ENCODE measurements at places on chromosomes 3 and 15.

DNA sequence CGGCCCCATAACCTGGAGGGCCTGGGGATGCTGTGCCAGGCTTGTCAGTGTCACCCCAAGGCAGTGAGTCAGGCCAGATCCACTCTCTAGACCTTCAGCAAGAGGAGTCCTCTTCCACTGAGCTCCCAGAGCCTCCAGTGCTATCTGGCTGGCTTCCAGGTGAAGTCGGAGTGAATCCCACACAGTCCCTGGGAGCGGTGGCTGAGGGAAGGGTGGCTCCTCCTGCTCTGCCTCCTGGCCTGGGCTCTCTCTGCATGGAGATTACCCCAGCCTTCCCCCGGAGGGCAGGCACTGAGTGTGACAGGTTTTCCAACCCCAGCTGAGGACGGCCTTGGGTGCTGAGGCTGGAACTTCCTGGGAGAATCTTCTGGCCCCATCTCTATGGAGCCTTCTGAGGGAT, 82.7 kb downstream of the EPHB1 start:
- no peak for DNase-seq

DNA sequence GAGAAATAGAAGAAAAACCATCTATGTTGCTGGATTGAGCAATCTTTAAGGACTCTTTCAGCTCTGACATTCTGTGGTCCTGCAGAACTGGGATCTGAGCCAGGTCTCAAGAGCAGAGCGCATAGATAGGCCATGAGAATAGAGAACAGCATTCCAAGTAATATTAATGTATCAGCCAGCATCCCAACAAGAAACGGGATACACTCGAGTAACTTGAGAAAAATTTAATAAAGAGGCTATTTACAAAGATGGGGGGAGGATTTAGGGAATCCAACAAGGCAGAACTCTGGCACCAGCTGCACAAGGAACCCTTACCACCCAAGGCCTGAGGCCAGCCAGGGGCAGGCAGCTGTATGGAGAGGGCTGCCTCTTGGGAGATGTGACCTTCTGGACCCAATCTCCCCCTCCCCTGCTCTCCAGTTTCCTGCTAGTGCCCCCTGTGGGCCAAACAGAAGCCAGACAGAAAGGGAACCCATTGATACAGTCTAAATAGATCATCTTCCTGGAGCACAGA, 8.2 kb downstream of the TMOD2 start:
- DNase-seq, result peak; percentile 59

DNA sequence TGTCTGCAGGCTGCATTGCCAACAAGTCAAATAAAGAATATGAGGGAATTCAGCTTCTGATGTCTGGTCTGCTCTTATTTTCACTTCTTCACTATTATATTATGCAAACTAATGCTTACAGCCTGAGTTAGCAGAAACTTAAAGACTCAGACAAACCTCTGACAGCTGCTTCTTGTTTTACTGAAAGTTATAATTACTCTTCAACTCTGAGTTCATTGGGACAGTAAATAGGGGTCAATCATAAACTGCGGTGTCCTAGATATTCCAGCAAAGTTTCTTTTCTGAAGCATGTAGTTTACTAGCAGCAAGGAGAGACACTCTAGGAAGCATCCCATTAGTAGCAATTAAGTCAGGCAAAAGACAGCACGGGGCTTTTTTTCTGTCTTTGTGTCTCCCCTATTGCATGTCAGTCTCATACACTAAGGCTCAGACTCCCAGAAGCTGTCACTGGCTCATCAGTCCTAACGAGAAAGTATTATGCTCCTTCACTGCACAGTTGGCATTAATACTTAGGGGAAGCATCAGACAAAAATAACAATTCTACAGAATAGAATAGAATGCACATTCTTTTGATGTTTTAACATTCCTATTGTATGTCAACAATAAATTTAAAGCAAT, 1060.8 kb downstream of the ROBO1 start:
- DNase-seq, result no peak

- DNase-seq, result no peak
These were observed 58.8 kb downstream of the XXYLT1 start for GRCh38 chr3:195212033-195212748.
